ENCODE measurements at places on chromosomes 12 and 14.

GRCh38 chr12:57250541-57250940 lies 446 bp downstream of the STAC3 start:
- DNase-seq = no peak

GRCh38 chr12:120397824-120398540 lies 29.0 kb upstream of the MSI1 start:
- DNase-seq = no peak

GRCh38 chr12:28231248-28231647 lies 41.0 kb downstream of the CCDC91 start:
- DNase-seq = no peak

DNA sequence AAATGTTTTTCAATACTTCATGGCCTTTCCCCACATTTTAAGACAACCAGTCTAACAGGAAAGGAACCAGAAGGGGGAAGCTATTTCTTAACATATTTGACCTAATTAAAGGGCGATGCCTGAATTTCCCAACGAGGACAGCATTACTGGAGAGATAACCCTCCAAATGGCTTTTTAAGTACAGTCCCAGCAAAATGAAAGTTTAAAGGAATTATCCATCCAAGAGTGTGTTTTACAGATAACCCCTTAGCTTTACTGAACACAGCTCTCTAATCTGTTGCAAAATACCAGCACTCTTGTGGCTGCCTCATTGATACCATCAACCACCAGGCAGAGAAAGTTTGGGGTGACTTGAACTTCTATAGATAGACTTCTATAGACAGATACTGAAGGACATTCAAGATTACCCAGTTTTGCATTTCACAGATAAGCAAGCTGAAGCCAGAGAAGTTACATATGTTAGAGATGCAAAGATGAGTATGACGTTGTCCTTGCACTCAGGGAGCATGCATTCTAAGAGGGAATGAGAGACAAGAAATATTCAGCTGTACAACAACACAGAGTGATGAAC lies 41.3 kb upstream of the DUSP6 start:
- no peak for DNase-seq

GRCh38 chr12:78240827-78241226 lies 410.1 kb downstream of the NAV3 start:
- no peak for DNase-seq

DNA sequence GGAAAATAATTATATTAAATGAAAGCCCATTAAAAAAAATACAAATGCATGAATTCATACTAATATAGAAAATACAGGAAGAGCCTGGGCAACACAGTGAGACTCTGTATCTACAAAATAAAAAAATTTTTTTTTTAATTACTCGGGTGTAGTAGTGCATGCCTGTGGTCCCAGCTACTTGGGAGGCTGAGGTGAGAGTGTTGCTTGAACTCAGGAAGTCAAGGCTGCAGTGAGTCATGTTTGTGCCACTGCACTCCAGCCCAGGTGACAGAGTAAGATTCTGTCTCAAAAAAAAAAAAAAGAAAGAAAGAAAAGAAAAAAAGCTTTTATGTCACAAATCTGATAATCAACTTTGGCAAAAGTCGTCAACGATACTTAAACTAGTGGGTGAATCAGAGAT lies 80.6 kb upstream of the PLEKHA5 start:
- DNase-seq = no peak

DNA sequence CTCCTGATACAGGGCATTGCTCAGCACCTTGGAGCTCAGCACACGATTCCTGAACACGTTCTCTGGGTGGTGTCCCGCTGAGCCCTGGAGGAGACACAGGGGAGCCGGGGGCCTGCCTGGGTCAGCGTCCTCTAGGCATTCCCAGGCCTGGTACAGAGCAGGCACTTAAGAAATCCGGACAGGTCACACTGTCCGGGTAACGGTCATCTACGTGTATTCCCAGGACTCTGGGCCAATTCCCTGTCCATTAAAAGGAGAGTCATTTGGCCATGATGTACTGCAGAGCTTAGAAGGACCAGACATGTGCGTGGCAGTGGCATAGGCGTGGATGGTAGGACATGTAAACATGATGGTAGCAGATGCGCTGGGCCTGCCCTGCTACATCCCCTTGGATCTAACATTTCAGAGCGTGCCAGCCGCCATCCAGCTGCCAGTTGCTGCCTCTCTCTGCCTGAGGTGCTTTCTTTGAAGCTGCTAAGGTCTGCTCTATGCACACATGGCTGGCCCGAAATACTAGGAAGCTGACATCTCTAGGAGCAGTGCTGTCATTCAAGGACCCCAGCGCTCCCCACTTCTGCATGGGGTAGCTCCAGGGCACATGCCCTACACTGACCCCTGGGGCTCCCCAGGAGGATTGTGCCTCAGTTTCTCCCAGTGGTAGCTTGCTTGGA lies 273.1 kb upstream of the RTL1 start:
- no peak for DNase-seq

- peak; percentile 52 for DNase-seq
Measured at GRCh38 chr14:61524211-61524806, 171.0 kb upstream of the HIF1A start.

- no peak for DNase-seq
Measured at GRCh38 chr14:89748004-89748403, 206.5 kb downstream of the EFCAB11 start.

GRCh38 chr12:30106204-30106965 lies 322.6 kb upstream of the TMTC1 start:
- no peak for DNase-seq

GRCh38 chr12:88579601-88580050 lies 645 bp downstream of the KITLG start:
- DNase-seq = no peak

DNA sequence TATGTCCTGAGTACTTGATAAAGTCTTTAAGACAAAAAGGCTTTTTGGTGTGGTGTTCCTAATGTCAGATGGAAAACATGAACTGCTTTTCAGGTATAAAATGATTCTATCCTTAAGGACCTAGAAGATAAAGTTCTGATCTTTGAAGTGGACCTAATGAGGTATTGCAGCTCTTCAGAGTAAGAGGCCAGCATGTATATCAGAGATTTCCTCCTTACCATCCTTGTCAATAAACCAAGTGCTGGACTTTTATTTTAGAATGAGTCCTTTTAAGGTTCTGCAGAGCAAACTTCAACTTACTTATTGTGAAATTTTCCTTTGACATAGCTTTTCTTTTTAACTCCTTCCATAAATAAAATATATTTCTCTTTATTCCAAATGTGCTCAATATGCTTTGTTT lies 50.1 kb downstream of the UNC79 start:
- DNase-seq = no peak

DNA sequence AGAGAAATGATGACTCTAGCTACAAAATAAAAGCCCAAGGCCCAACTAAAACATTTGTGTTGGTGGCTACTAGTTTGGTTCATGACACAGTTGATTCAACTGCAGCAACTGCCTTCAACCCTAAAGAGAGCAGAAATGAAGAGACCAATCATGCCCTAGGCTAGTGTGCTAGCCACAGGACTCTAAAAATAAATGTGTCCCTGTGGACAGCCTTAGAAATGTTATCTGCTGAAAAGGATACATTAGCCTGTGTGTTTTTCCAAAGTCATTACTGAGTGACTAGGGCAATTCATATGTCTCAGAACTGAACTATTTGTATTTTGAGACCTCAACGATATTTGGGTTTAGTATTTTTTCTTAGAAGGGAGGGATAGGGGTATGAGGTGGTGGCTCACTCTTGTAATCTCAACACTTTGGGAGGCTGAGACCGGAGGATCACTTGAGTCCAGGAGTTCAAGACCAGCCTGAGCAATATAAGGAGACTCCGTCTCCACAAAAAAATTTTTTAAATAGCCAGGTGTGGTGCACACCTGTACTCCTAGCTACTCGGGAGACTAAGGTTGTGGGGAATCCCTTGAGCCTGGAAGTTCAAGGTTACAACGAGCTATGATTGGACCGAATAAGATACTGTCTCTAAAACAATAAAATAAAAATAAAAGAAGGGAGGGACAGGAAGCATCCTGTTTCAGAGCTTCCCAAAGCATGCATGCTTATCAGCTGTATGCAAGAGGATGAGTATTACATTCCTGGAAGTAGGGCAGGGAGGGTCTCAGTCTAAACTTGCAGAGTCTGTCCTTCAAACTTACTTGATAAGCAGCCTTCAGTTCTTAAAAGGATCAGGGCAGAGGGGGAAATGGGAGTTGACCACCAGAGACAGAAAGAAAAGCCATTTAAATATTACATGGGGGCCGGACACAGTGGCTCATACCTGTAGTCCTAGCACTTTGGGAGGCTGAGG lies 29.6 kb upstream of the NAP1L1 start:
- no peak for DNase-seq

DNA sequence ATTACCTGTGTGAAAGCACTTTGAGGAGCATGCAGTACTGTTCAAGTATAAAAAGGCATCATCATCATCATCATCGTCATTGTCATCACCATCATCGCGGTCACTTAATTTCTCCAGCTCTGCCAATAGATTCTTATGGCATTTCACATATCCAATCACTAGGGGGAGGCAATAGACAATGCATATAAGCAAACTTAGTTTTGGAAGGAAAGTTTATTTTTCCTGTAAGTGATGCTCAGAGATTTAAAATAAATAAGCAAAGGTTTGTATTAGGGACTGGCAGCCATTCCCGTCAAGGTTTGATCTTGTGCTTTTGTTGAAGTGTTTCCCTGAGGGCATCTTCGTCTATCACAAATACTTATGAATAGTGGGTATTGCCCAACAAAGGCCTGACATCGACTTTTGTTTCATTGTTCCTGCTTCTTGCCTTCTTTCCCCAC lies 127.4 kb downstream of the KTN1 start:
- peak; percentile 23 for DNase-seq

GRCh38 chr12:77766224-77766623 lies 64.5 kb upstream of the NAV3 start:
- no peak for DNase-seq

DNA sequence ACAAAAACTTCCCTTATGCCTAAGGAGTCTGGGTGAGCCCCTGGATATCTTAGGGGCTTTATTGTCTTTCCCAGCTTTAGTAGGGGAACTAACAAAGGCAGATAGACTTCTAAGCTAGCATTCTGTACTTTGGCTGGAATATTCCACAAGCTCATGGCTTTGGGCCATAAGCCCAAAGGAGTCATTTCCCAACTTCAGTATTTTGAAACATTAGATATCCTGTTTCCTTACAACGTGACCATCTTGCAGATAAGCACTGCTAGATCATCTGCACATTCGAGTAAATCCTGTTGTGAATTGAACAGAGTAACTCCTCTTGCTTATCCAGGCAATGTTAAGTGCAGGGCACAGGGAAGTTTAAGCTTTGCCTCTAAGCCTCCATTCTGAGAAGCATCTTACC lies 70.6 kb upstream of the ACTN1 start:
- DNase-seq = no peak
